GM23248 (cell line): ENCODE measurements at places on chromosomes 1 and 21. TPM values are rescaled to one million over a fixed set of nuclear protein-coding genes. Genes with fewer than 3 reads are reported as not detected.

DNA sequence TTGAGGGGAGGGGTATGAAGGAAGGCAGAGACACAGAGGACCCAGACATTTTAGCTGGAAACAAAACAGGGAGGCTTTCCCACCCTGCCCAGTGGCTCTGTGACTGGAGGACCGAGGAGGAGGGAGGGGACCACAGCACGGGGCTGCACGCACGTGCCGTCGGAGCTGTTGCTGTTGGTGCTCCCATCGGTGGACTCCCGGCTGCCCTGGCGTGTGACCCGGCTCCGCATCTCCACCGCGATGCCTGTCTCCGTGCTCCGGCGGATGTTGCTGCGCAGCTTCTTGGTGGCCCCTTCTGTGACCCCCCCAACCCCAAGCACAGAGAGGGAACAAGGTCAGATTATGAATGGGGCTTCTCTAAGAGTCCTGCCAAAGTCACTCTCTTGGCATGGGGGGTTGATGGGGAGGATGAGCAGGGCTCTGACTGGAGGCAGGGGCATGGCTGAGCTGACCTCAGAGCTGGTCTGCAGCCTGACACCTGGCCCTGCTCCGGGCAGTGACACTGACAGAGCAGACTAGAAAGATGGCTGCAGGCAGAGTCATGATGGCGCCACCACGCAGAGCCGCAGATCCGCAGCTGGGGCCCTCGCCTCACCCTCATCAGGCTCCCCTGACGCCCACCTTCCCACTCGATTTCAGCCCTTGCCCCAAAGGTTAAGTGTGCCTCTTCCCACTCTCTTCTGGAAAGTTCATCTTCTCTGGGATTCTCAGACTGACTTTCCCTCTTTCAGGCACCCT, 29.6 kb downstream of the RIMS3 start:
- no peaks in the 10 kb centered on the region for H3K4me1 ChIP-seq
- DNase-seq = no peak
- no peaks in the 10 kb centered on the region for H3K36me3 ChIP-seq

Gene DPT
- total RNA-seq = 11.8 and 14.9 TPM in 2 replicates

DNA sequence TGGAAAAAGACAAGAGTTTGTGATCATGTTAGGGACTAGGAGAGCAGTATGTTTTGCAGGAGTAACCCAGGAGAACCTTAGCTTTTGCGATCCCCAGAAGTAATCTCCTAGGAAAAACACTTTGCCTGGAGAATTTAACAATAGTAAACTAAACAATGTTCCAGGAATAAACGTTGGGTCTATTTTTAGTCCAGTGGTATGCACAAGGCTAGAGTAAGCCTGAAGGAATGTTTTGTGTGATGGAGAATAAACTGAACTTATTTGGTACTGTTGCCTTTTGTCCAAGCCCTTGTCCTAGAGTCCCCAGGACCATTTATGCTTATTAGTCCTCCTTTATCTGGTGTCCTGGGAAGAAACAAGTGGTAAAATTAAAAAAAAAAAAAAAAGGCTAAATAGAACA, 28.7 kb upstream of the RGS5 start:
- H3K4me1 ChIP-seq = peaks cover 13% of the 10 kb centered on the region
- DNase-seq = peak; percentile 69

GRCh38 chr1:12302798-12303447, 73.1 kb downstream of the VPS13D start:
- H3K4me3 ChIP-seq = no peak overlapping the region
- H3K27me3 ChIP-seq = no peaks in the 10 kb centered on the region
- H3K36me3 ChIP-seq = peaks cover 29% of the 10 kb centered on the region
- no peak for DNase-seq
- H3K4me1 ChIP-seq = no peaks in the 10 kb centered on the region

GRCh38 chr1:24643363-24644099, 429 bp downstream of the SRRM1 start:
- DNase-seq = peak; percentile 47
- H3K36me3 ChIP-seq = peaks cover 36% of the 10 kb centered on the region
- peaks cover 24% of the 10 kb centered on the region for H3K4me1 ChIP-seq
- H3K27me3 ChIP-seq = no peaks in the 10 kb centered on the region
- H3K4me3 ChIP-seq = peak overlapping the region; percentile 90

- H3K36me3 ChIP-seq = no peaks in the 10 kb centered on the region
- no peak overlapping the region for H3K4me3 ChIP-seq
- DNase-seq = no peak
These were observed 48.9 kb upstream of the TADA1 start for GRCh38 chr1:166924823-166925541.

DNA sequence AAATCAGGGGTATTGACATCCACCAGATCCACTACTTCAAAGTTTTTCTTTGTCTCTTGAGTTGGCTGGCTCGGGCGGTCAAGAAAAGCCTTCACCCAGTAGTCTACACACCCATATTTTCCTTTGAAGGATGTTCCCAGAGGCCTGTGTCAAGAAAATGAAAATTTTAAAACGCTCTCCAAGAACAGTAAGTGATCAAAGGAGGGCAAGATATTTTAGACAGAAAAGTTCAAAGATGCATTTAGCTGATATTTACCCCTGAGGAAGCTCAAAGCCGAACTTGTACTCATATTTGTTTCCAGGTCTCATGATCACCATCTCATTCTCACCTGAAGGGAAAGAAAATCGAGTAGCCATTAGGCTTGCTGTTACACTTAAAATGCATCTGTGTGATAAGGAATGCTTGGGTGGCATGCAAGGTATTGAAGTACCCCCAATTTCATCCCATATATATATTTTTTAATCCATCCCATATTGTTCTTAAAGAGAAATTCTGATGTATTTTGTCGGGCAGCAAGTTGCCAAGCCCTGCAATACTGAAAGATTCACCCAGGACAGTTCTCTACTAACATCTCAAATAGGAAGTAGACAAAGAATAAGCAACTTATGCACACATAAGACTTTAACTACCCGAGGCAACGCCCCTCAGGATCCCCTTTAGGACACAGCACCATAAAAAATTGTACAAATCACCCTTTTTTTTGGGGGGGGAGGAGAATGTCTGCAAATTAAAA, 1.1 kb downstream of the TXNIP start:
- peaks cover 33% of the 10 kb centered on the region for H3K36me3 ChIP-seq
- H3K27ac ChIP-seq = peak overlapping the region; percentile 24
- DNase-seq = peak; percentile 34
- peak overlapping the region; percentile 91 for H3K4me3 ChIP-seq
- peaks cover 33% of the 10 kb centered on the region for H3K4me1 ChIP-seq

Gene GRIK1
- not detected in 2 replicates for total RNA-seq

Gene KISS1
- not detected in 2 replicates for total RNA-seq

Gene IL24
- total RNA-seq = 2.4 TPM in 1 of 2 replicates, not detected in the other

- no peak overlapping the region for H3K4me3 ChIP-seq
- H3K27ac ChIP-seq = no peak overlapping the region
- no peaks in the 10 kb centered on the region for H3K36me3 ChIP-seq
- no peak for DNase-seq
These were observed 257.7 kb downstream of the ATG4C start for GRCh38 chr1:63041660-63042059.

Gene TAS1R3
- total RNA-seq = 0.54 TPM in 1 of 2 replicates, not detected in the other

DNA sequence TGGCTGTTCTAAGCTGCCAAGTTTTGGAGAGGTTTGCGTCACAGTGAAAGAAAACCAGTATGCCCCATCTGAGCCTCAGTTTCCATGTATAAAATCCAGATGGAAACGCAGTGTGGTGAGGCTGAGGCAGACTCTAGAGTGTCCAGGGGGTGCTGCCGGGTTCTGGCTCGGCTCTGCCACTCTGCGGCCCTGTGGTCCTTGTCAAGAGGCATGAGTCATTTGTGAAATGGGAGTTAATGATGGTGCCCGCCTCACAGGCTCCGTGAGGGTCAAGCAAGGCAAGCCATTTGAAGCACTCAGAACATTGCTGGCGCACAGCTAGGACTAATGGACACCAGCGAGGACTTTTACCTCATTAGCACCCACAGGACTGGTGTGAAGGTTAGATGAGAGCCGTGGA, 214.3 kb downstream of the PTPRU start:
- DNase-seq = no peak
- no peaks in the 10 kb centered on the region for H3K4me1 ChIP-seq
- no peak overlapping the region for H3K4me3 ChIP-seq
- H3K36me3 ChIP-seq = no peaks in the 10 kb centered on the region

DNA sequence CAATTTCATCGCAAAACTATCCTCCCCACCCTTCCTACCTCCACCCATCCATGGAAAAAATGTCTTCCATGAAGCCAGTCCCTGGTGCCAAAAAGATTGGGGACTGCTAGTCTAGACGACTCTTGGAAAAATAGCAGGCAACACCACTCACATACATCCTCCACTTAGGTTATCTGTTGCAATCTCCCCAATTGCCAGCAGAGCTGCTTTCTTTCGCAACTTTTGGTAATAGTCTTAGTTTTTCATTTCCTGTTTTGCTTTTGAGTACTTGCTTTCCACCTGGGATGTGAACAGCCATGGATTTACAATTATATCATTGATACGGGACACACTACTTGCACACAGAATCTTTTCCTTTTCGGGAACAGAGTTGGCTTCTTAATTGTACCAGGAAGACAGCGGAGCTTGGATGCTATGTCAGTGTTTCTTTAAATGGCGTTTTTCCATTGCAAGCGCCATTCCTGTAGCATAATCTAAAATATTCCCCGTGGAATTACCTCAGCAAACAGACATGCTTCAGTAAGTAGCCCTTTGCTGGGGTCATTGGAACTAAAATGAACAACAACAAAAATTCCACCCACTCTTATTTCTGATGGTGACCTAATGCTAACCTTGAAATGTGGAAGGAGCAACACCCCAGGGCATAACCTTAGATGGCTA, 183.3 kb upstream of the ADGRL2 start:
- H3K36me3 ChIP-seq = no peaks in the 10 kb centered on the region
- no peaks in the 10 kb centered on the region for H3K4me1 ChIP-seq
- no peak overlapping the region for H3K4me3 ChIP-seq
- peak; percentile 55 for DNase-seq

Gene PLCH2
- 0.13 TPM in 1 of 2 replicates, not detected in the other for total RNA-seq

Gene CR1
- total RNA-seq = not detected in 2 replicates

Gene OR2M5
- total RNA-seq = not detected in 2 replicates

Gene TFF3
- total RNA-seq = not detected in 2 replicates

DNA sequence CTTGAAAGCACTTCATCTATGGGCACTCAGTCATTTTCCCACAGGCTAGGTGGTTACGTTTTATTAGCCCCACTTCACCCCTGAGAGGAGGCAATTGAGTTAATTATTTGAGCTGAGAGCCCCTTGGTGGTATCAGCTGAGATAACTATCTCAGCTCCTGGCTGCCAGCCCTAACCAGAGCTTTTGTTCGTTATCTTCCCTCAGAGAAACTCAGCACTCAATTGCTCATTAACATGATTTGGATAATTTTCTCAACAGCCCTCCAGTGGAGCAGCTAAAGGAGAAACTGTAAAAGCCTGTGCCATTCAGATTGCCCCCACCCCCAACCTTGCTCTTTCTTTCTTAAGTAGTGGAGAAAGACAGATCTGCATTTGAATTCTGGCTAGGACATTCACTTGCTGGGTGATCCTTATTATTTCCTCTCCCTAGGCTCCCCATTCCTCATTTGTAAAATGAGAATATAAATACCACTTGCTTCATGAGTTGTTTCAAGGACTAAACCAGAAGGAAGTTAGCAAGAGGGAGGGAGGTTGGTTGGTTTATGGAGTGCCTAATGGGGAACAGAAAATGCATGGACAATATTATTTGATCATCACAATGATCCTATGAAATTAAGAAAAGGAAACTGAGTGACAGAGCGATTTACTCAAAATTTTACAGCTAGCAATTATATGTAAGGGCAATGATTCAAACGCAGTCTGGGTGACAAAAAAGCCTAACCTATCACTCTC, 218.7 kb upstream of the FGGY start:
- H3K27ac ChIP-seq = no peak overlapping the region
- no peak overlapping the region for H3K4me3 ChIP-seq
- no peaks in the 10 kb centered on the region for H3K36me3 ChIP-seq
- DNase-seq = no peak

DNA sequence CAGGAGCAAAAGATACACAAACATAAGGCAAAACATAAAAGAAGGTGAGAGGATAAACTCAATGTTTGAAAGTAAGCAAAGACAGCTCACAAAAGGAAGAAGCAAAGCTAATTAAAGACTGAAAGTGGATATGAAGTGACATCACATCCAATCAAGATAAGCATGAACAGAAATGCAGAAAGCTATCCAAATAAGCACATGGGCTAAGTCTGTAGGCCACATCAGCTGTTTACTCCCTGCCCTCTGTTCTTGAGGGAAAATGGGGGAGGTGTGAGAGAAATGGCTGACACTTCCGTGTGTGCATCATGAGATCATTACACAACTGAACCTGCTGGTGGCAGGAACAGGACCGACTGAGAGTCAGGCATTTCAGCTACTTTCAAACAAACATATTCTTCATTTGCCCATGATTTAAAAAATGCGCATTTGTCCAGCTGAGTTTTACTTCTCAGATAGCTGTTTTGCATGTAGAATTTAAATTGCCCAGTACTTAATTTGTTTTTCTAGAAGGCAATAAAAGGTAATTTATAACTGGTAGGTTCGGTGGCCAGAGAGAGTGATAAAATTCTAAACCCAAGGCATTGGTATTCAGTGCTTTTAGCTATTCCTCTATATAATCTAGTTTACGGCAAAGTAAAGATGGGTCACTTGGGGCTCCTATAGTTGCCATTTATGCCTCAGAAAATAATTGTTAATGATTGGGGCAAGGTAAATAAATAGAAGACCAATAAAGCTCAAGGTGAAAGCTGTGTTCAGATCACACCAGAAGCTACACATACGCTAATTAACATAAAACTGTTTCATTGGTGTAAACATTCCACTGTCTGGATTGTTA, 27.2 kb upstream of the MAN1A2 start:
- H3K27me3 ChIP-seq = no peaks in the 10 kb centered on the region
- 0 out of 2 replicates have a peak, but pooled peaks cover 5% of the 10 kb centered on the region for H3K4me1 ChIP-seq
- no peak overlapping the region for H3K27ac ChIP-seq
- DNase-seq = peak; percentile 63
- H3K36me3 ChIP-seq = no peaks in the 10 kb centered on the region

GRCh38 chr1:67853704-67854103, 20.4 kb upstream of the GNG12 start:
- no peaks in the 10 kb centered on the region for H3K36me3 ChIP-seq
- H3K4me1 ChIP-seq = peaks cover 10% of the 10 kb centered on the region
- no peak overlapping the region for H3K27ac ChIP-seq
- DNase-seq = peak; percentile 86

Gene AVPR1B
- total RNA-seq = not detected in 2 replicates

DNA sequence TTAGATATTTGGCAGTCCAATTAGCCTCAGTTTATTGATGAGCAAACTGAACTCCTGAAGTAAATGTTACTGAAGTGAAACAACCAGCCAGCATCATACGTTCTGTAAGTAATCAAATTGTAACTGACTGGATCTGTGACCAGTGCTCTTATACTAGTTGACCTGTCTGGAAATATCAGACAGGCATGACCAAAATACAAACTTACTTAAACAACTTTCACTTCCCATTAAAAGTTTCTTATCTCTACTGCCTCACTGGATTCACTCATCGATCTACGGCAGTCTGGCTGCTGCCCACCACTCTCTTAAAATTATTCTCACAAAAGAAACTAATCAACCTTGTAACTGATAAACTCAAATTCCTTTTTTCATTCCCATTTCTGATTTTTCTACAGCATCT, 56.4 kb downstream of the WDR3 start:
- no peaks in the 10 kb centered on the region for H3K4me1 ChIP-seq
- H3K4me3 ChIP-seq = no peak overlapping the region
- H3K36me3 ChIP-seq = no peaks in the 10 kb centered on the region
- no peak overlapping the region for H3K27ac ChIP-seq
- DNase-seq = no peak

Gene INSRR
- not detected in 2 replicates for total RNA-seq
